ENCODE measurements at places on chromosomes 11 and 22.

DNA sequence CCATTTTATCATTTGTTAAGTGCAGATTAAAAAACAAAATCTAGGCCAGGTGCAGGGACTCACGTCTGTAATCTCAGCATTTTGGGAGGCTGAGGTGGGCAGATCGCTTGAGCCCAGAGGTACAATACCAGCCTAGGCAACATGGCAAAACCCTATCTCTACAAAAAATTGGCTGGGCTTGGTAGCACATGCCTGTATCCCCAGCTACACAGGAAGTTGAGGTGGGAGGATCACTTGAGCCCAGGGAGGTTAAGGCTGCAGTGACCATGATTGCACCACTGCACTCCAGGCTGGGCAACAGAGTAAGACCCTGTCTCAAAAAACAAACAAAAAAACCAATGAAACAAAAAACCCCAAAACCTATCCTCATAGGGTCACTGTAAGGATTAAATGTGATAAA lies 32.9 kb downstream of the HIRA start:
- no peak for DNase-seq

GRCh38 chr11:132779497-132779896 lies 752.8 kb downstream of the OPCML start:
- no peak for DNase-seq

DNA sequence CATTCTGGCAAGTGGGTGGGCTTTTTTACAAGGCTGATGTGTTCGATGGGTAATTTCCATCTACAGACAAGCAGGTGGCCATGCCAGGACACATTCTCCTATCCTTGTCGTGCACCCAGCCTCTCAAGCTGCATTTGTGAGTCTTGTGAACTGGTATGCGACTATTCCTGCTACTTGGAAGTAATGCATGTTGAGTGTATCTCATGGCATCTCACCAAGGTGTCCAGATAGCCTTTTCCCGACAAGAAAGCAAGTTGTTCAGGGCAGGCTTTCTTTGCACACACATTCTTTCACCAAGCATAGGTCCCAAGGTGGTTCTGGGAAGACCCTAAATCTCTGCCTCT lies 18.8 kb upstream of the SYT13 start:
- DNase-seq: no peak

DNA sequence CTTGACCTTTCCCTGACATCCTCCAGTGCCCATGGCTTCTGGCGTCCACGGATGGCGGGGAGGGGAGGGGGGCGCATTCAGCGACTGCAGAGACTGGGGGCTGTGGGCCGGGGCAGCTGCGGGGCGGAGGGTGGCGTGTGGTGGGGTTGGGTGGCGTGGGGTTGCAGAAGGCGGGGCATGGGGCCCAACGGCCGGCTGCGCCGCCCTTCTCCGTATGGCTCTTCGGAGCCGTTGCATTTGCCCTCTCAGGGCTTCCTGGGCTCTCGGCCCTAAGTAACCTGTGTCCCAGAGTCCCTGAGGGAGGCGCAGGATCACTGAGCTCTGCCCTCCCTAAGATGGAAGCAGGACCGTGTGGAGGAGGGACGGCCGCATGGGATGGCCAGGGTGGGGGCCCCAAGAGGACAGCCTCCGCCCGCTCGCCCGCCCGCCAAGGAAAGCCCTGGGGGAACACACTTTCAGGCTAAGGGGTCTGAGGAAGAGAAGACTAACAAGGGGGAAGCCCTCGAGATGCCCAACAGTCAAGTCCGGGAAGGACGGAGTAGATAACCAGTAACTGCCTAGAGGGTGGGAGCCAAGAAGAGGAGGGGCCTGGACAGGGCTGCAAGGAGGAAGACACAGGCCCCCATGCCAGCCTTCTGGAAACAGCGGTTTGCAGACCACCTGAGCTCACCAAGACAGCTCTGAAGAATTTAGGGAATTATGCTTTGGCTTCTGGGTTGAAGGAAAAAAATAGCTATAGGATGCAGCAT lies 9.2 kb upstream of the AIFM3 start:
- DNase-seq: no peak

DNA sequence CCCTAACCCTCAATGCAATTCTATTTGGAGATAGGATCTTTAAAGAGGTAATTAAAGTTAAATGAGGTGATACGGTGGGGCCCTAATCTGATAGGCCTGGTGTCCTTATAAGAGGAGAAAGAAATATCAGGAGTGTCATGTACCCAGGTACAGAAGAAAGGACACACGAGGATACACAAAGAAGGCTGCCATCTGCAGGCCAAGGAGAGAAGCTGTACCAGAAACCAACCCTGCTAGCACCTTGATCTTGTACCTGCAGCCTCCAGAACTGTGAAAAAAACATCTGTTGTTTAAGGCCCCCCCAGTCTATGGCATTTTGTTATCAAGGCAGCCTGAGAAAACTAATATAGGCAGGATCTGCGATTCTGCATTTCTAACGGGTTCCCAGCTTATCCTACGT lies 44.2 kb downstream of the FBXO7 start:
- DNase-seq: no peak

DNA sequence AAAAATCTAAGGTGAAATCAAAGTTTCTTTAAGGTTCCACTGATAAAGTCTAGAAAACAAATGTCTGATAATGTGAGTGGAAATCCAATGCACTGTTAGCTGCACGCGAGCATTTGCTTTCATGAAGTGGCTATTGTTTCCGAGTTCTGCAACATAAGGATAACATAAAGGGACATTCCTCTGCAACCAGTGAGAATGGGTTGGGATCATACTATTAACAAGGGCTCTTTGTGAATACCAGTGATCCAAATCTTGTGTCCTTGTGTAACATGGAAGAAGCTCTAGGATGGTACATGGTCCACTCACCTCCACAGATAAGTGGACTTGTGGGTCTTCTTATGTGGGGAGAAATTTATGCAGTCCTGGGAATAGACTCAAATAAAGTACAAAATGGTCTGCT lies 24.6 kb downstream of the APIP start:
- no peak for DNase-seq

- DNase-seq: no peak
Measured at GRCh38 chr22:26642465-26643417, 14.6 kb upstream of the MIAT start.

- no peak for DNase-seq
Measured at GRCh38 chr11:133903875-133904817, 52.6 kb downstream of the IGSF9B start.

GRCh38 chr11:38392176-38392575 lies 1794.1 kb upstream of the RAG2 start:
- DNase-seq: no peak

DNA sequence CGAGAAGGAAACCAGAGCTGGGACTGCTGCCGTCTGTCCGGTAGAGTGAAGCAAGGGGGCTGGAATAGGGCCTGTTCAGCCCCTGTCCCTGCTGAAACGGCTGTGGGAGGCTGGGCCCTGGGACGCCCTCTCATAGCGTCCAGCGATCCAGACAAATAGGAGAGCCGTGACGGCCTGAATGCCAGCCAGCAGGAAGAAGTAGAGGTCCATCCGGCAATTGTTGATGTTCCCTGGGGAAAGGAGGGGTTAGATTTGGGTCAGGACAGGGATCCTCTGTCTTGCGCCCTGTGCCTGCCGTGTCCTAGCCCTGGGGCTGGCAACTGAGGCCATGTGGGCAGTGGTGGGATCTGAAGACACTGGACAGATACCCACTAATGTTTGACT lies 12.9 kb downstream of the TMEM132A start:
- DNase-seq: no peak
